ENCODE measurements at places on chromosomes 16 and 17.

GRCh38 chr17:740240-741017 lies 8.0 kb downstream of the TLCD3A start:
- peaks cover 4% of the 10 kb centered on the region for H3K4me1 ChIP-seq
- H3K36me3 ChIP-seq, result peaks cover 22% of the 10 kb centered on the region
- no peak for DNase-seq
- H3K4me3 ChIP-seq, result no peak overlapping the region

- no peak overlapping the region for H3K27ac ChIP-seq
- H3K4me3 ChIP-seq, result no peak overlapping the region
- peaks cover 15% of the 10 kb centered on the region for H3K4me1 ChIP-seq
- no peak for DNase-seq
Measured at GRCh38 chr17:30920683-30921543, 832 bp upstream of the ADAP2 start.

DNA sequence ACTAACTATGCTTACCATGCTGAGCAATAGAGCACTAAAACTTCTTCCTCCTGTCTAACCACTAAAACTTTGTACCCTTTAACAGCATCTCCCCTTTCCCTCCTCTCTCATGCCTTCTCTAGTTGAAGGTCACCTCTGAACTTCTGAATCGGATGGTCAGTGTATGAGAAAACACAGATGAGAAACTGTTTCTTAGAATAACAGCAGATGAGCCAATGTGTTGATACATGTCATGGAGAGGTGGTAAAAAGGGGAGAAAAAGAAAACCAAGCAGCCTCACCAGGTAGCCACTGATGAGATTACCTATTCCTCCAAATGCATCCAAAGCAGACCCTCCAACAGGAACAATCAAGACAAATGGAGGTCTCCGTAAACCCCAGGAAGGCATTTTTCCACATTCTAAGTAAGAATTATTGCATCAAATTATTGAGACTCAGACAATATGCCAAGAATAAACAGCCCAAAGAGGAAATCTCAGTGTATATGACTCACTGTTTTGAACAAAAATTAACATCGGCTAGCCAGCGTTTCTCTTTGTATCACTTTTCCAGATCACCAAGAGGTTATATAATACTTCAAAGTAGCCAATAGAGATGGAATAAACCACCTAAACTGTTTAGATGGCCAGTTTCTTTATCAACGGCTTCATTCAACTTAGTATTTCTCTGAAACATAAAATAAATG lies 793.3 kb upstream of the SOX9 start:
- no peak for DNase-seq
- no peaks in the 10 kb centered on the region for H3K27me3 ChIP-seq
- H3K36me3 ChIP-seq, result no peaks in the 10 kb centered on the region
- no peaks in the 10 kb centered on the region for H3K4me1 ChIP-seq
- no peak overlapping the region for H3K27ac ChIP-seq
- H3K4me3 ChIP-seq, result no peak overlapping the region

- H3K36me3 ChIP-seq, result peaks cover 3% of the 10 kb centered on the region
- H3K4me1 ChIP-seq, result no peaks in the 10 kb centered on the region
- H3K27ac ChIP-seq, result no peak overlapping the region
- no peaks in the 10 kb centered on the region for H3K27me3 ChIP-seq
- no peak for DNase-seq
Measured at GRCh38 chr16:69865701-69866100, 85.4 kb upstream of the CLEC18A start.
